Left ventricle myocardium superior (tissue), 1 donor: ENCODE measurements at places on chromosomes 3 and 15.

- DNase-seq = no peak
Measured at GRCh38 chr15:56249092-56249491, 5.4 kb upstream of the RFX7 start.

DNA sequence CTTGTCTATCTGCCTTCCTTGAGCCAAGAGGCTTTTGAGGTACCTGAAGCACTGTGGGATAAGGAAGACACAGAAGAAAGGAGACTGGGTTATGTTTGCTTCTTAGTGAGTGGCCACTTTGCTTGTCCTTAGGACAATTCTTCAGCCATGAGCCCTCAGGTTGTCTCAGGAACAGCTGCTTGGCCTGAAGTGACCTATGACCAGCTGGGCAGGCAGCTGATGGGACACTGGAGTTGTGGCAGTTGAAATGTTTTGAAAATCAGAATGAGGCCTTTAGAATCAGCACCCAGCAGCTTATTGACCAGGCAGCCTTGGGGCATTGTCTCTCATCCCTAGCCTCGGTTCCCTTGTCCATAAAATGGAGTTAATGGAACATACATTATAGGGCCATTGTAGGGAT is 37.0 kb downstream of the RBP2 start:
- no peak for DNase-seq

DNA sequence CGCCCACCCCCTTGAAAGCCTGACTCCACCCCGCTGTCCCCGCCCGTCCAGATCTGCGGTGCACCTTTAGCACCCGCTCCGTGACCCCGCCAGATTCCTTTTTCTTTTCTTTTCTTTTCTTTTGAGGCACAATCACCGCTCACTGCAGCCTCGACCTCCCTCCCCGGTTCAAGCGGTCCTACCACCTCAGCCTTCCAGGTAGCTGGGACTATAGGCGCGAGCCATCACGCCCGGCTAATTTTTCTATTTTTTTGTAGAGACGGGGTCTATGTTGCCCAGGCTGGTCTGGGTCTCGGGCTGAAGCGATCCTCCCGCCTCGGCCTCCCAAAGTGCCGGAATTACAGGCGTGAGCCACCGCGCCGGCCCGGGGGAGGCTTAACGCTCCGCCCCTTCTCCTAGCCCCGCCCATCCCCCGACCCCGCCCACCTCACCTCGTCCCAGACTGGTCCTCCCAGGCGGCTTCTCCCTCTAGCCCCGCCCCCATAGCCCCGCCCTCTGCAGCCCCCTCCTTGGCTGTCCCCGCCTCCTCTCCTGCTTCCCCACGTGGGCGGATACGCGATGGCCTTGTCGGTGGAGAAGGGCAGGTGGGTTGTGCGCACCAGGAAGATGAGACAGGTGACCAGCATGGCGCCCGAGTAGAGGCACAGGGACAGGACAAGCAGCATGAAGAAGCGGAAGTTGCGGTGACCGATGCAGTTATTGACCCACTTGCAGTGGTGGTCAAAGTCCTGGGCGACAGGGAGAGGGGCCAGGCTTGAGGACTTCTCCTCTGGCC is 3.2 kb downstream of the ZDHHC19 start:
- peak; percentile 52 for DNase-seq

DNA sequence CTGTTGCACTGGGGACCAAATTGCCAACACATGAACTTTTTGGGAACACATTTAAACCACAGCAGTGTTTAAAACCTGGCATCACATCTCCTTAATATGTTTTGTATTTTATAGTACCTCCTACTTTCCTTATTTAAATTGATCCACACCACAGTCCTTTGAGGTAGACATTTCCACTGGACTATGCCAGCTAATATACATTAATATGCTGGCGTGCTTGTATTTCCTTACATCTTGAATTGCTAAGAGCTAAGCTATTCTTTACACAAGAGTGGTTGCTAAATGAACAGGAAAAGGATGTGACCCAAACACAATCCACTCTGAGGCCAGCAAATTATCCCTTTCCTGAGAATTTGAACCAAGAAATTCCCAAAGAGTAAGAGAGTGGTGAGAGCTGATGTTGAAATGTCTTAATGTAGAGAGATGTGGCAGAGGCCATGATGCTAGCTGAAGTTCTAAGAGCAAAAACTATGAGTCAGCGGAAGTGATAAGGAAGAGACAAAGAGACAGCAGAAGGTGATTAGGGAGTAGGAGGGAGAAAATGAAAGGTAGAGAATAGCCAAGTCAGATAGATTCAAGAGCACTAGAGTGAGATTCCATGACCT is 131.2 kb downstream of the CD47 start:
- no peak for DNase-seq
